ENCODE measurements at places on chromosomes 1 and 21.

GRCh38 chr1:156667610-156667967 is 9.6 kb downstream of the NES start:
- no peak for DNase-seq

- DNase-seq = no peak
Observed at GRCh38 chr21:17901458-17902079, 82.4 kb upstream of the C21orf91 start.

GRCh38 chr1:60427701-60428100 is 354.1 kb upstream of the C1orf87 start:
- DNase-seq = no peak

GRCh38 chr1:231534703-231535159 is 6.3 kb downstream of the TSNAX start:
- no peak for DNase-seq

GRCh38 chr1:93614986-93615581 is 66.6 kb downstream of the BCAR3 start:
- peak; percentile 71 for DNase-seq

GRCh38 chr1:175481126-175482070 is 262.0 kb downstream of the TNR start:
- peak; percentile 53 for DNase-seq

- no peak for DNase-seq
Observed at GRCh38 chr1:28256197-28256827, 3.0 kb upstream of the SESN2 start.

DNA sequence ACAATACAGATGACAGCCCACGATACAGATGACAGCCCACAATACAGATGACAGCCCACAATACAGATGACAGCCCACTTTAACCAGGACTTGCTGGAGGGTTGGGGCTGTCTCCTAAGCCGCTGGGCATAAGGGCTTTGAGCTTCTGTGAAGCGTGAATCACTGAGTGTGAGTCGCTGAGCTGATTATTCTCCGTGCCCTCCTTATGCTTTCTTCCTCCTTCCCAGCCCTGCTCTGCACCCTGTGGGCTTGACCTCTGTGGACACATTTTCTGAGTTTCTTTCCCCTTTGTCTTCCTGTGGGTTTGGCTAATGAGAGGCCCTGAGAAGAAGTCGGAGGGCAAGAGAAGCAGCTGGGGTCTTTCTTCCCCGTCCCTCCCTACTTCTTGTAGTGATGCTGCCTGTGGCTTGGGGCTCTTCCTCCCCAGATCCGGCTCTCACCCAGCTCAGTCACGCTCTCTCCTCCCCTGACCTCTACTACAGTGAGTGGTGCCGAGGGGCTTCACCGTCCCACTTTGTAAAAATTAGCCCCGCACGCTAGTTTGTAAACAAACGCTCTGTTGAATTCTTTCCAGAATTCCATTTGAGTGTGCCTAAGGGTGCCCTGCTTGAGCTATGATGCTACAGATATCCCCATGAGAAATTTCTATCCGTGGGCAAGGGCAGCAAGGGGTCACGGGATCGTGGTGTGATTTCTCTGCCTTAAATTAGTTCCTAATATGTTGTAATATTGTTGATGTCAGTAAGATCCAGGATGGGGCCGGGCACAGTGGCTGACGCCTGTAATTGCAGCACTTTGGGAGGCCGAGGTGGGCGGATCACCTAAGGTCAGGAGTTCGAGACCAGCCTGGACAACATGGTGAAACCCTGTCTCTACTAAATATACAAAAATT is 46.4 kb upstream of the SOD1 start:
- DNase-seq = no peak

DNA sequence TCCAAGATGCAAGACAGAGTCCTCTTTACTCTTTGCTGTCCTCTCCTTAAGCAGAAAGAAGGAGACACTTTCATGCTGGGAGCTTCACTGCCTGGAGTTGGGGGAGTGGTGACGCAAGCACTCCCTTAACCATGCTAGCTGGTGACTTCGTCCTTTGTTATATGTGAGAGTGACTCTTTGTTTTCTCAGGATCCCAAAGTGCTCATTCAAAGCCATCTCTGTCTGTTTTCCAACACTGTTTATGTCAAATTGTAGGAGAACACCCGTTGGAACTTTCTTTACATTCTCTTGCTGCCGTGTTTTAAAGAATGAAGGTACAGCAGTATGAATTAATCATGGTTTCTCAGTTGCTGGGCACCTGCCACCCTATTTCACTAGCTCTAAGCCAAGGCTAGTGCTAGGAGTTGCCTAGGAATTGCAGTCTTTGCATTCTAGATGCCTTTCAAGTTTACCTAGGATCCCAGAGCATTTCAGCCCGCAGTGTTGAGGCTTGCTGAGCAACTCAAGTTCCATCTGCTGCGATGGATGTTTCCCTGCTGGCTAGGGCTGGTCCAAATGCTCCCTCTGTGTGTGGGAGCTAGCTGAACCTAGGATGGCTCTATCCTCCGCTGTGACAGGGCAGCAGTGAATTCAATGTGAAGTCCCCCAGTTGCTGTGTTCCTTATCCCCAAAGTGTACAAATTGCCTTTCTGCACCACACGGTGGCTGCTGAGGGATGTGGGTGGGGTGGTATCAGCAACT is 82.6 kb upstream of the GPR52 start:
- no peak for DNase-seq

DNA sequence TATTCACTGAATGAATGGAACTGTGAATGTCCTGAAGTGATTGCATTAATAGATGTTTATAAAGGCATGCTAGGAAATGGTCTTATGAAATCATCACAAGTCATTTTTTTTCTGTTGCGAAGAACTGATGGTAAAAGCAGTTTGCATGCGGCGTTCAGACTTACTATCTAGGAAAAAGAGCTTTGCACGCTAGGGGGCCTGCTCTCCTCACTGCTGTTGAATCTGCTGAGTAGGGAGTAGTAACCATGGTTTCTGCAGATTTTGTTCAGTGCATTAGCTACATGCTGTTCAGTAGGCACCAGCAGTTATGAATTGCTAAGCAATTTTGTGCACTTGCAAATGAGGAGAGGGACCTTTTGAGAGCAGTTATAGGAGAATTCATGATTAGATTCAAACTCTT is 57.9 kb downstream of the CENPF start:
- DNase-seq = peak; percentile 84

- peak; percentile 4 for DNase-seq
Observed at GRCh38 chr1:233655301-233655740, 41.4 kb downstream of the KCNK1 start.

DNA sequence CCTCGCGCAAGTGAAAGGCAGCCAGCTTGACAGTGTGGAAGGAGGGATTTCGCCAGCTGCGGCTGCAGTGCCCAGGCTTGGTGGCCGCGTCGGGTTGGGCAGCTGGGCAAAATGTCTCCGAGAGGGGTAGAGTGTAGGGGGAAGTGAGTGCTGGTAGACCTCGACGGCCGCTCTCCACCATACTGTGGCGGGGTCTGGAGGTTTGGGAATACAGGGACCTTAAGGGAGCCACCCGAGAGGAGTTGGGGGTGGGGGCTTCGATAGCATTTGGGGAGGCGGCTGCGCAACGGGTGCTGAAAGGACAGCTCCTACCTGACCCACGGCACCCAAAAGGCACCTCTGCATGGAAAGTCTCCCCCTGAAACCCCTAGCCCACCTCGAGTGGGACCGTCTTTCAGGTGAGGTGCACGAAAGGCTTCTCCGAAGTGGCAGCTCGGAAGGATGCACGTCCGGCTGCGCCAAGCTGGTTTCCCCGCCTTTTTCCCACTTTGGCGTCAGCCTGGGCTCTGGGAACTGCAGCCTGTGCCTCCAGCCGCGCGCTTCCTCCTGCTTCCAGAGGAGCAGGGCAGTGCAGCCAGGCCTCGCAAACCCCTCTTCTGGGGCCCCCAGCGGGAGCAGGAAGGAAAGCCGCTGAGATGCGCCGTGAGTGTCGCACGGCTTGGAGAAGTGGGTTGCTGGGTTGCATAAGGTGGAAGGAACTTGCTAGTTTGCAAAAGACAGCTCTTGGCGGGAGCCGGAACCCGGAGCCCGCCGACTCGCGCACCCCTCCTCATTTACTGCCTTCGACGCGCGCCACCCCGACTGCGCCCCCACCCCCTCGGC is 531 bp upstream of the HMGN2 start:
- DNase-seq = peak; percentile 74

GRCh38 chr1:116164150-116164549 is 53.0 kb downstream of the MAB21L3 start:
- DNase-seq = no peak
